ENCODE measurements at places on chromosomes 5 and 9.

GRCh38 chr5:10432059-10433008 lies 9.3 kb upstream of the ROPN1L start:
- no peak for DNase-seq

DNA sequence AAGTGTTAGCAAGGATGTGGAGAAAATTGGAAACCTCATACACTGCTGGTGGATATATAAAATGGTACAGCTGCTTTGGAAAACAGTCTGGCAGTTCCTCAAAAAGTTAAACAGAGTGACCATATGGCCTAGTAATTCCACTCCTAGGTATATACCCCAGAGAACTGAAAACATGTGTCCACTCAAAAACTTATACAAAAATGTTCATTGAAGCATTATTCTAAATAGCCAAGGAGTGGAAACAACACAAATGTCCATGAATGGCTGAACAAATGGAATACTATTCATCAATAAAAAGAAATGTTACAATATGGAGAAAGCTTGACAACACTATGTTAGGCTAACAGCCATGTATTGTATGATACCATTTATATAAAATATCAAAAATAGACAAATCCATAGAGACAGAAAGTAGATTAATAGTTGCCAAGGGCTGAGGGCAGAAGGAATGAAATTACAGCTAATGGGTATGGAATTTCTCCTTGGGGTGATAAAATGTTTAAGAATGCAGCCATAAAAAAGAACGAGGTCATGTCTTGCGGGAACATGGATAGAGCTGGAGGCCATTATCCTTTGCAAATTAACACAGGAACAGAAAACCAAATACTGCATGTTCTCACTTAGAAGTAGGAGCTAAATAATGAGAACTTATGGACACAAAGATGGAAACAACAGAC lies 33.6 kb upstream of the FBP1 start:
- DNase-seq, result no peak

DNA sequence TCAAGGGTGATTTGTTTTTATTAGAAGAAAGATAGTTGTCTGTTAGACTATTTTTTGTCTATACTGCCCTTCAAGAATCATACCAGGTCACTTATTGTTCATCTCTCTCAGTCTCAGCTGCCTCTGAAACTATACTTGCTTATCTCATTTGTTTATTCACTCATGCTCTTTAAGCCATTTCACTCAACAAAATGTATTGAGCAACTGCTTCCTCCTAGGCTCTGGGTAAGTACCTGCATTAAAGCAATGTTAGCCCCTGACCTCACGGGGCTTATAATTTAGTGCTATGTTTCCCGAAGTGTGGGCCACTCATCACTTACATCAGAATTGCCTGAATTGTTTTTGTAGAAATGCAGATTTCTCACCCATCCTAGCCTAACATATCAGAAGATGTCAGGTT lies 100.9 kb downstream of the DPYSL3 start:
- DNase-seq, result no peak

- no peak for DNase-seq
Observed at GRCh38 chr5:27568811-27569210, 530.4 kb upstream of the CDH9 start.

DNA sequence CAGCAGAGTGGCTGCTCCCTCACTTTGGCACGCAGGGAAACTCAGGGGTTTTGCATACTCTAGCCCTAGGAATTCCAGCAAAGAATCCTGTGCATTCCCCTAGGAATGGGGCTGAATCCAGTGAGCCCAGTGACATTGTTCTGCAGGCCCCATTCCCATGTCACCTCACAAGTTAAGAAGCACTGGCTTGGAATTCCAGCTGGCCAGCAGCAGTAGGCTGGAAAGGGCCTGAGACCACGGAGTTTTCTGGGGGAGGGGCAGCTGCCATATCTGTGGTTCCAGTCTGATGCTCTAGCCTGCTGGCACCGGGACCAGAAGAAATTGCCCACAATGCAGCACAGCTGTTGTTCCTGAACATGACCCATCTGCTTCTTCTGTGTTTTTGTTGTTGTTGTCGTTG lies 217.6 kb upstream of the DMRTA1 start:
- DNase-seq, result no peak

DNA sequence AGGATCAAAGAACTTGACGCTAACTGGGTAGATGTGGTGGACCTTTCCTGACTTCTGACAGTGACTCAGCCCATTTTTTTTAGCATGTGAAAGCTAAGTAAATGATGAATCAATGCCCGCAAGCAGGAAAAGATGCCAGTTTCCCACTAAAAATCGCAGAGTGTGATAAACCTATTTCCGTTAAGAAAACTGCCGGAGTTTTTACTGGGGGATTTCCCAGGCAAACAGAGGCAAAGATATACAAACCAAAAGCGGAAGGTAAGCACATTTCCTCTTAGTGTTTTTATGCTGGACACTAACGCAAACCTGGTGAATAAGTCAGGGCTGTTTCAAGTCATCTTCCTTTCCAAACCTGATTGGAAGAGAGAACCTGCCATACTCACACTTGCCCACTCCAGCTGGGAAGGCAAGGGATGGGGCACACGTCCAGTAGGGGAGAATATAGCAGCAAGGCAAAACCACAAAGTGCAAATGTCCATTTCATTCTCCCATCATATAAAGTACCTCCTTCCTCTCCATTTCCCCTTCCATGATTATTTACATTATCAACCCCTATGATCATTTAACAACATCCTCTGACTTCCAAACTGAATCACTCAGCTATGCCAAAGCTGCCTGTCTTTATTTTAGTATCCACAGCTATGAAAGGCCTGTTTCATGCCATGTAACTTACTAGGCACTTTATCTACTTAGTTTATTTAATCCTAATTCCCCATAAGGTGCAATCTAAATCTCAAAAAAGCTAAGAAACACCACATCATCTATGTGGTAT lies 349.7 kb upstream of the RFX3 start:
- DNase-seq, result no peak

DNA sequence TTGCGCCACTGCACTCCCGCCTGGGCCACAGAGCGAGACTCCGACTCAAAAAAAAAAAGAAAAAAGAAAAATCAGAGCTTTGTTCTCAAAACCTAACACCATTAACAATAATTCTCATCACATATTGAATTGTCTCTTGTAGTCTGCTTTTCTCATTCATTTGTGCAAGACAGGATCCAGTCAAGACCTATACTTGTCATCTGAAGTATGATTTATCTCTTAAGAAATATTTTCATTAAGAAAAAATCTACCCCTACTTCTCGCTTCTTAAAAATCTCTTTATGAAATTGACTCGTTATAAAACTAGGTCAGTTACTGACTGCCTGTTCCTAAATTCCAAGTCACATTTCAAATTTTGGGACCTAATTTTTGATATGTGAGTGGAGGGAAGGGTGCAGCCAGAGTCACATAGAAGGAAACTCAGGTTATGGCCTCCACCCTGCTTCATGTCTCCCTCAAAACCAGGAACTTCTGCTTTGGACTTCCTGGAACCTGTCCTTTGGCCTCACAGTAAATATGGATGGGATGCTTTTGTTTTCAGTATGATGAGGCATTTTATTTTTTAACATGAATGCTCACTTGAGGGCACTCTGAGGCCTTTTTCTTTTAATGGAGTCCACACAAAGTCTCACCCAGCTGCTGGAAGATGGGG lies 18.9 kb downstream of the ZNF169 start:
- DNase-seq, result no peak

- DNase-seq, result peak; percentile 55
Observed at GRCh38 chr5:88934439-88934838, 51.5 kb upstream of the MEF2C start.

DNA sequence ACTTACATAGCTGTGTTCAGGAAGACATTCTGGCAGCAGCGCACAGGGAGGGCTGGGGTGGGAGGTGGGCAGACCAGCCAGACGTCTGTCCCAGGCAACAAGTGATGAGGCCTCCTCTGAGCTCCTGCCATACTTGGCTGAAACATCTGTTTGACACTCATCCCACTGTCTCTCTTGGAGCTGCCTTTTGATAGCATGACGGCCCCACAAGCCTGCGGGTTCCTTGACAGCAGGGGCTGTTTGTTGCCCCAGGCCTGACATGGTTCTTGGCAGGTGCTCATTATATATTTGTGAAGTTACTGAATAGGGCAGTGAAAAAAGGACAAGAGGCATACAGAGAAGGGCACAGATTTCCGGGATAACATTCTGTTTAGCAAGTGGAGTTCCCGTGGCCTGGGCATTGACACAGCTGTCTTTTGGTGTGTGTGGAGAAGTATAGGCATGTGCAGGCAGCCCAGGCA lies 22.2 kb upstream of the B4GALT1 start:
- no peak for DNase-seq

DNA sequence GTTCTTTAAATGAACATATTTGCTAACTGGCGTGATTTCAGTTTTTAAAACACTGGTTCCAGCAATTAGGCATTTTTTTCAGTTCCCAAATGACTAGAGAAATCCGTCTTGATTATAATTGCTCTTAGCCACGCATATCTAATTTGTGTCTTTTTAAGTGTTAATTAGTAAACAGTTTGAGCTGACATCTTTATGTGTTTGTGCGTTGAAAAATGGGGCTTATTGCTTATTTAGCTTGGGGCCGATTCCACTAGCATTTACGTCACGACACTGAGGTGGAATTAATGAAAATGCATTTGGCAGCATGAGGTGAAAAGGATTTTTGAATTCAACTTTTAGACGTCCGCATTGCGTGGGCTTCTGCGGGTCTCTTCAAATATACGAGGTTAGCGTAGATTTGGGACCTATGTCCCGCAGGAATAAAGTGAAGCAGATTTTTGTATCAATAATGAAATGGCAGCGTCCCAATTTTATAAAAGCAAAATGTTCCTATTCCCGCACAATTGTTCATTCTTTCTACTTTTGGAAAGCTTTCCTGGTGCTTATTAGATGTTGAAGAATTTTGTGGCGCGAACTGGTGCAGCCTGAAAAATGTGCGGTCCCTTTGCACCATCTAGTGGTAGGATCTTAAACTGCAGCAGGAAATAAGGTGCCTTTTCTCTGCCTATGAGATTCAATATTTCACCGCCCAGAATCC lies 122.7 kb upstream of the LMX1B start:
- DNase-seq, result peak; percentile 80

GRCh38 chr9:98039607-98040017 lies 16.9 kb upstream of the NANS start:
- no peak for DNase-seq

- no peak for DNase-seq
Observed at GRCh38 chr9:6575324-6576034, 70.0 kb downstream of the GLDC start.

- DNase-seq, result no peak
Observed at GRCh38 chr5:66843065-66843464, 246.9 kb downstream of the MAST4 start.

DNA sequence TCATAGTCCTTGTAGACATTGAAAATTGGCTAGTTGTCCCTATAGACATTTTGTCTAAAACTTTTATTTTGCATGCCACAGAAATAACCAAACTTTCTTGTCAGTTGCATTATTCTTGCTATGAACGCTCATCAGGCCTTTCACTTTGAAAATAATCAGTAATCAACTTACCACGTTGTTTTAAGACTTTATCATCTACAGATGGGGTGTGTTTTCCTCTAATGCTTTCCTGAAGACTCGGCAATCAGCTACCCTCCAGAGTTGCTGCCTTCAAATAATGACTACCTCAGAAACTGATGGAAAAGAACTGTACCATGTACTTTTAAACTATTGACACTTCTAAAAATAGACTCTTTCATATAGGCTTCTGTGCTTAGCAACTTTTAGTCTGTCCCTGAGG lies 33.5 kb upstream of the HSPB3 start:
- peak; percentile 53 for DNase-seq

- no peak for DNase-seq
Observed at GRCh38 chr9:112241491-112241890, 66.4 kb upstream of the SUSD1 start.

GRCh38 chr9:125239631-125240597 lies 1.2 kb downstream of the HSPA5 start:
- DNase-seq, result no peak

GRCh38 chr9:34010979-34011378 lies 37.7 kb downstream of the UBAP2 start:
- peak; percentile 71 for DNase-seq

DNA sequence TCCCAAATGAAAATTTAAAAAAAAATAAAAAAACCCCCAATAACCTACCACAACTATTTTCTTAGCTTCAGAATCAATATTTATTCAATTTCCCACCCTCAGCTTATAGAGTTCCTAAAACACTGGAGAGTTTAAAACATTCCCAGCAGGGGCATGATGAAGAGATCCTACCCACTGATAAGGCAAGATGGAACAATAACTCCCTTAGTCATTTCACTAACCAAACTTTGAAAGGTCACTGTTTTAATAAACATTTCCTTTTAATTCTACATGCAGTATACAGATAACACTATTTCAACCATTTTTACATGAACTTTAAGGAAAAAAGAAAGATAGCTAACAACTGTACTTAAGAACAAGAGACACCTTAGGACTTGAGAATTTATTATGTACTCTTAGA lies 34.9 kb upstream of the ACOT12 start:
- peak; percentile 7 for DNase-seq

GRCh38 chr5:171906066-171906570 lies 100.3 kb downstream of the FBXW11 start:
- DNase-seq, result no peak

- no peak for DNase-seq
Observed at GRCh38 chr9:121731090-121731489, 79.7 kb downstream of the DAB2IP start.

- no peak for DNase-seq
Observed at GRCh38 chr9:132820169-132820944, 57.7 kb downstream of the AK8 start.

- DNase-seq, result no peak
Observed at GRCh38 chr5:14674983-14675854, 10.7 kb downstream of the OTULIN start.

GRCh38 chr5:170312666-170313065 lies 15.1 kb upstream of the LCP2 start:
- DNase-seq, result peak; percentile 66

- DNase-seq, result no peak
Observed at GRCh38 chr9:136247551-136247916, 1.9 kb upstream of the QSOX2 start.

DNA sequence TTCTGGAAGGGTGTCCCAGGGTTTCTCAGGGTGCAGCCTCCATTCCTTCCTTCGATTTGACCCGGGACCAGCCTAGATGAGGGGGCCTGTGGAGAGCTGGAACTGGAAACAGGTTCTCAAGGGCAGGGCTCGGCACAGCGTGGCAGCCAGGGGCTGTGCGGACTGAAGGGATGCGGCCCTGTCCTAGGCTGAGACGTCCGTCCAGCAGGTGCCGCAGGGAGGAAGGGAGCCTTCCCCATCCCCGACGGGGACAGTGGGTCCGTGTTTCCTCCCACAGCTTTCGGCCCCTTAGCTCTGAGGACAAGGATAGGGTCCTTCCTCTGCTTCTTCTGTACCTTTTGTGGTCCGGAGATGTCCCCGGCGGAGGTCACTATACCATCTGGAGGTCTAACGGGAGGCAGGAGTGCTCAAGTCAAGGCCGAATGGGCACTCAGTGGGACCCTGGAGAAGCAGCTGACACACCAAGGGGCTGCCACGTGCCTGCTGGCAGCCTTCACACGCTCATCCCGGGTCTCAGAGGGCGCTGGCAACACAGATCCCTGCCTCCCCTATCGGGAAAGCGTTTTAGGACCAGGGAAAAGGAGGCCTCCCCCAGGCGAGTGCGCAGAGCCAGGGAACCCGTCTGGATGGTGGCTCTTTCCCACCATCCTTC lies 49.9 kb downstream of the USP20 start:
- DNase-seq, result peak; percentile 82

GRCh38 chr5:30878746-30879145 lies 314.7 kb upstream of the CDH6 start:
- DNase-seq, result no peak

- no peak for DNase-seq
Observed at GRCh38 chr5:14308384-14309154, 165.4 kb downstream of the TRIO start.

- DNase-seq, result peak; percentile 90
Observed at GRCh38 chr9:122125158-122125508, 32.0 kb upstream of the TTLL11 start.

- DNase-seq, result no peak
Observed at GRCh38 chr5:160330212-160330611, 17.8 kb upstream of the CCNJL start.

Data from hematopoietic multipotent progenitor cell treated with erythropoietin and hydrocortisone succinate and interleukin-3 and kit ligand, for 4 days (in vitro differentiated cells).